ENCODE measurements at places on chromosomes 12 and 14.

DNA sequence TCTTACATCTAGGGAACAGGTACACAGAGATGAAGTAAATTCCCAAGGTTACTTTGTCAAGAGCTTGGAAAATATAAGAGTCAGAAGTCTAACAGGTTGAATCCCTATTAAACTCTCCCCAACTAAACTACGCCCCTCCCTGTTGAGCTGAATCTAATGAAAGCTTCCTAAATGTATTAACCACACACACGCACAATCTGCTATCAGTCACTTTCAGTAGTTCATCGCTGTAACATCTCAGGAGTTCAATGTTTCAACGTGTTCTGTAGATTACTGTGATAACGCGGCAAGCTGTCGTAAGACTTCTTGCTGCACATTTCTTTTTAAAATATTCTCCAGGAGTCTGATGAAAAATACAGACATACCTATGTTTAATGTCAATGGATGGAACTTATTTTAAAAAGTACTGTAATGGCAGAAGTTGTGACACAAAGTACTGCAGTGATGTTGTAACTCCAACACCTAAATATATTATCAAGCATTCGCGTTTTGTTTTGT lies 612 bp upstream of the SLC25A3 start:
- DNase-seq, result no peak

- DNase-seq, result no peak
Observed at GRCh38 chr12:3247629-3248161, 170.5 kb downstream of the TSPAN9 start.

DNA sequence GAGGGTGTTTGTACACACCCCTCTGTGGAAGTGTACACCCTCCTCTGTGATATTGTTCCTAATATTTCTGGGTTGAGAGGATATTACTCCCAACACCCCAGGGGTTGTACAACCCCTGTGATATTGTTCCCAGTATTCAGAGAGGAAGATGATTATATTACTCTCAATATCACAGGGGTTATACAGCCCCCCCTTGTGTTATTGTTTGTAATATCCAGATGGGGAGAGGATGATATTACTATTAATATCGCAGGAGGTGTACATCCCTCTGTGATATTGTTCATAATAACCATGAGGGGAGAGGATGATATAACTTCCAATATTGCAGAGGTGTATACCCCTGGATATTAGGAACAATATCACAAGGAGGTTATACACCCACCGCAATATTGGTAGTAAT lies 566.1 kb upstream of the MIS18BP1 start:
- DNase-seq, result no peak

GRCh38 chr12:102454808-102455760 lies 25.3 kb downstream of the IGF1 start:
- no peak for DNase-seq

DNA sequence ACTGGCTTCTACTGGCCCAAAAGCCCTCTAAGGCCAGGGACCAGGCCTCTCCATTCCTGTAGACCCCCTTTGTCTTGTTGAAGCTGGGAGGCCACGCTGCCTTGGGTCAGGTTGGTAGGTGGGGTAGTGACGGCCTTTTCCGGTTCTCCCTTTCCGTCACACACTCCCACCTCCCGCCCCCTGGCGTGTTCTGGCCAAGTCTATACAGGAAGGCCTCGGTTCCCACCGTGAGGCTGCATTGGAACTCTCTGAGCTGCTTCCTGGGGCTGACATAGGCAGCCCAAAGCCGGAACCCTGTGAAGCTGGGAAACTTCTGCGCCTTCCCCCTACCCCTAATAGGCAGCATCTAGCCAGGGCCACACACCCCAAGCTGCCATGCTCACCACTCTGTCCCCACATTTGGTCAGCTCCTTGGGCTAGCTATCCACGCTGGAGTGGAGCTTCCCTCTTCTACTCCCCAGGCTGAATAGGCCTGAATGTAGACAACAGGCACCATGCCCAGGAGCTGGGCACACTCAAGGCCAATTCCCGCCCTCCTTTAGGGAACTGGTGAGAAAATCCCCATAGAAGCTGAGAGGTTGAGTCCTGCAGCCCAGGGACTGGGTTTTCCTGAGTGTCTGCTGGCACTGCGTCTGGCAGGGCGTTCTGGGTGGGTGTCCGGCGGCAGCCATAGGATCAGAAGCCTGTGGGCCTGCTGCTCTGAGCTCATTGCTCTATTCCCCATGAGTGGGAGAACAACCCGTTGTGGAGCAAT lies 35.7 kb downstream of the RIN3 start:
- no peak for DNase-seq

DNA sequence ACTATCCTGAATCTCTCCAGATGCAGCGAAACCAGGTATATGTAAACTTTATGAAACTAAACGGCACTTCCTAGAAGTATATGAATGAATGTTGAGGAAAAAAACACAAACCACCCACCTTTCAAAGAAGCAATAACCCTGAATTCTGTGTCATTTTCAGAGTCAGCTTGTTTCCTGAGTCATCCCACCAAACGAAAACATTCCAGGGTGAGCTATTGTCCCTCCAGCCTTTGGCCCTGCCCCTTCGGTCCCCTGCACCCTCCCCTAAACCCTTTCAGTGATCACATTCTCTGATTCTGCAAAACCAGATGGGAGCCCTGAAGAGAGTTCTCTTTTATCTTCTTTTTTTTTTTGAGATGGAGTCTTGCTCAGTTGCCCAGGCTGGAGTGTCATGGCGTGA lies 202.6 kb upstream of the ALG10B start:
- DNase-seq, result no peak

DNA sequence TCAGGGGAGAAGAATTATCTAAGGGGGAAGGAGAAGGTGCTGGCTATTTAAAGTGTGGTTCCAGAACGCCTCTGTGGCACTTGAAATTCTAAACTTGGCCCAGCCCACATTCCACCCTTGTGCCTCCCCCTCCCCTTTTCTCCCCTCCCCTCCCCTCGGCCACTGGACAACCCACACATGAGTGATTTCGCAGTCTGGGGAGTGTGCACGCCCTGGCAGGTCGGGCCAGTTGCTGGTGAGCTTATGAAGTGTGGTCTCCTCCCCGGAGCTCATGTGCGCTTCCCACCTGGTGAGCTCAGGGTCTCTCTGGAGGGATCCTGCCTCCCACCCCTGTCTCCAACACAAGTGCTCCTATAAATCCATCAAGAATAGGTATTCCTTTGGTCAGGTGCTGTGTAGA lies at the start of gene SLC6A13:
Gene SLC6A13, minus strand, starts transcription at position 20 of the 400 bp plus-strand sequence. CDS start 2,784 bp downstream, outside the sequence.
- DNase-seq, result no peak

DNA sequence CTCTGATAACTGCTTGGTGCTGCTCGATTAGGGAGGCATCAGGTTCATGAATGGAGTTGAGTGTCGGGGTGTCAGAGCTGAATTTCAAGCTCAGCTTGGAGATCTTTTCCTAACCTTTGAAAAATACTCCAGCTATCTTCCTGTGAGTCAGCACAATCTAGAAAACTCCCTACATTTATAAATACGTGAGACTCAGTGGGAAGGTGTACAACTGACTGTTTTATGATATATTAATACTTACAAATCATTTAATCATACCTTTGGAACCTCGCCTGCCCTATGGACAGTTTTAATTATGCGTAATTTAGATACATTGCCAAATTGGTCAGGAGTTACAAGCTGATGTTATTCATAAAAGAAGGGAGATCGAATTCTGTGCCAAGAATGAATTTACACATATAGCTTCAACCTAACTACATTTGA lies 961 bp downstream of the CMAS start:
- DNase-seq, result no peak

- no peak for DNase-seq
Observed at GRCh38 chr14:65137648-65138307, 35.5 kb upstream of the MAX start.

- no peak for DNase-seq
Observed at GRCh38 chr14:99207456-99207855, 64.5 kb downstream of the BCL11B start.

DNA sequence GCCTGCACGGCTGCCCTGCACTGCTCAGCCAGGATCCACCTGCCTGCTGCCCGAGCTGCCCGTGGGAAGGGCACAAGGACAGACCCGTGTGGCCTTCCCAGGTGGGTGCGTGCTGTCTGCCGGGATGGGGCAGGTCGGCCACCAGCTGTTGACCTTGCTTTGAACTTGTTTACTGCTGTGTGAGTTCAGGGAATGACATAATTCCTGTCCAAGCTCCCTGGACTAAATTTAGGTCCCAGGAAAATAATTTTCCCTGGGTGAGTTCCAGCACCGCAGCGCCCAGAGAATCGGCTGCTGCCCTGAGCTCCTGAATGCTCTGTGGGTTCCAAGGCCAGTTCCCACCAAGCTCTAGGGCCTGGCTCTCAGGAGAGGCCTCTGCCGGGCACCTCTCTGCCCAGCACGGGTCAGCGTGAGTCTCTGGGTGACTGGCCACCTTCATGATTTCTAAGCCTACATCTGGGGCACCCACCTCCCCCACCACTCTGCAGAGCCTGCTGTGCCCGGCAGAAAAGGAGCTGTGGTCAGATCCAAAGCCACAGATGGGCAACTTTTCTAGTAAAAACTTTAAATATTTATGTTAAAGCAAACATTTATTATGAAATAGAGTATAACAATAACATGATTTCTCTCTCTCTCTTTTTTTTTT lies 27.2 kb upstream of the MLXIP start:
- no peak for DNase-seq

GRCh38 chr14:102929241-102930137 lies 7.0 kb downstream of the AMN start:
- DNase-seq, result no peak

- no peak for DNase-seq
Observed at GRCh38 chr14:80560800-80561657, 349.7 kb upstream of the DIO2 start.

GRCh38 chr12:3182426-3182825 lies 105.2 kb downstream of the TSPAN9 start:
- no peak for DNase-seq

DNA sequence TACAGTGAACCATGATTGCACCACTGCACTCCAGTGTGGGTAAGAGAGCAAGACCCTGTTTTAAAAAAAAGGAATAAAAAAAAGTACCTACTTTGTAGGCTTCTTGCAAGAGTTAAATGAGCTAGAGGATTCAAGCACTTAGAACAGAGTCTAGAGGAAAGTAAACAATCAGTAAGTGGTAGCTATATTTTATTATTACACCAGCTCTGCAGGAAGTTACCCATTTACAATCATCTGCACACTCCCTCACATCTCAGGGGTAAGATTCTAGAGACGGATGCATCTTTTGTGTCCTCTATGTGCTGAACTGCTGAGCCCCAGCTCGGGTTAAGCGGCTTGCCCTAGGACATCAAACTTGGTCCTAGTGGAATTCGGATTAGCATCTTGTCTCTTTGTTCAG lies 67.3 kb downstream of the KCNK10 start:
- DNase-seq, result no peak

- DNase-seq, result no peak
Observed at GRCh38 chr12:40534828-40535227, 157.4 kb upstream of the CNTN1 start.

- DNase-seq, result no peak
Observed at GRCh38 chr12:66143868-66144267, 13.3 kb upstream of the LLPH start.

DNA sequence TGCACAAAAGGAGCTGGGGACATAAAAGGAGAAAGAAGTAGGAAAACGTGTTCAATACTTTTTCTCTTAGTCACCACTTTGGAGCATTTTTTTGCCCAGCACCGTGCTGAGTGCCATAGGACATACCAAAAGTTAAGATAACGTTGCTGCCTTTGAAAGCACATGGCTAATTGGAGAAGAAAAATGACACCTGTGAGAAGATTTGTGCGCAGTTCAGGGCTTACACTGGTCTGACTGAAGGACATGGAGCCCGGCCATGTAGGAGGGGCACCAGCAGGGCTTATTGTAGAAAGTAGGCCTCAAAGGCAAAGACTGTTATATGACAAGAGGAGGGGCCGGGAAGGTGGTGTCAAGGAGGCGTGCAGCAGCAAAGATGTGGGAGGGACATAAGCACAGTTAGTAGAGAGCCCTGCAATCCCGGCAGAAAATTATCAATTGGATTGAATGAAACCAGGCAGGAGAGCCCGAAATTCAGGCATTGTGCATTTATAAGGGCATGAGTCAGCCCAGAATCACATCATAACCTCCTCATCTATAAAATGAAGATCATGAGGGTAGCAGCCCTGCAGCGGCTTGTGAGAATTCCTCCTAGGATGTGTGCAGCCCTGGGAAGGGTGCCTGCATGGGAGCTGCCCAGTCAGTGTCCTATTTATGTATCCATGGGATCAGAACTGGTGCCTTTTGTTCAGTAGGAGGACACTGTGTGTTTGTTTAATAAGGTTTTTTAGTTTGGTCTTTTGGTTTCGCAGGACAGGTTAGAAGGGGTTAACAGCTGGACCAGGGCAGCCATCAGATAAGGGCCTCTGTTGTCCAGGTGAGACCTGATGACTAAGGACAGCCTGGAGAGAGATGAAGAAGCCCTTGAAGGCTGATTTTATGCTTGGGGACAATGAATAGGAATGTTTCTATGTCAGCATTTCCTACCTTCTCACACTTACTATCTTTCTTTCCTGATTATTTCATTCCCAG lies 122.4 kb downstream of the GPR135 start:
- no peak for DNase-seq

- no peak for DNase-seq
Observed at GRCh38 chr14:82224610-82225009, 691.0 kb upstream of the SEL1L start.

GRCh38 chr12:31315044-31315715 lies 10.8 kb downstream of the SINHCAF start:
- DNase-seq, result no peak

DNA sequence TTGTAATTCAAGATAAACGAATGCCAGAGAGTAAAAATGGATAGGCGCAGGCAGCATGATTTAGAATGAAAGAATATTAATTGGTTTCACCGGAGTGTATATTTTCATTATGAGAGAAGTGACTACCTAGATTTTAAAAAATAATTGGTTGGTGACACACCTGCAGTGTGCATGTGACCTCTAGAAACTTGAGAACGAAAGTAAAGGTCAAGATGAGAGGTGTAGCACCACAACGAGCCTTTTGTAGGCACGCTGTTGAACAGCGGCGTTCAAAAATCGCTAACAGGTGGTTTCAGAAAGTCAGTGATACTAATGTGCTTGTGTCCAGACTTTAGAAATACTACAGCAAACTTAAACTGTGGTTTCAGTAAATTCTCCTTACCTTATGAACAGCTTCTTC lies 123.8 kb downstream of the NPAS3 start:
- no peak for DNase-seq

DNA sequence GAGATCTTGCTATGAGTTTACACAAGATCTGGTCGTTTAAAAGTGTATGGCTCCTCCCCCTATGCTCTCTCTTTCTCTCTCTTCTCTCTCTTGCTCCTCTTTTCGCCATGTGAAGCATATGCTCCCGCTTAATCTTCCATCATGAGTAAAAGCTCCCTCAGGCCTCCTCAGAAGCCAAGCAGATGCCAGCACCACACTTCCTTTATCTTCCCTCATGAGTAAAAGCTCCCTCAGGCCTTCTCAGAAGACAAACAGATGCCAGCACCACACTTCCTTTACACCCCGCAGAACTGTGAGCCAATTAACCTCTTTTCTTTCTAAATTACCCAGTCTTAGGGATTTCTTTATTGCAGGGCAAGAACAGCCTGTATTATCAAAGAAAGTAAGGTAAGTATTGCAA lies 152.4 kb downstream of the SEC23A start:
- no peak for DNase-seq
